Mesenteric fat pad (tissue), 1 donor: ENCODE measurements at places on chromosomes 5 and 9. TPM values are rescaled to one million over a fixed set of nuclear protein-coding genes. Genes with fewer than 3 reads are reported as not detected.

AK6 gene
- total RNA-seq: 44.9 TPM

CATSPER3 gene
- 0.61 TPM for total RNA-seq

SUSD3 gene
- total RNA-seq: 2.0 TPM

ACSL6 gene
- total RNA-seq: 0.35 TPM

HINT1 gene
- total RNA-seq: 148 TPM

INSYN2B gene
- total RNA-seq: 0.84 TPM

GHR gene
- total RNA-seq: 145 TPM

CCDC180 gene
- total RNA-seq: 2.8 TPM

SLC6A18 gene
- total RNA-seq: not detected

IFNB1 gene
- total RNA-seq: not detected

ZDHHC12 gene
- 18.4 TPM for total RNA-seq

FBP1 gene
- total RNA-seq: 14.5 TPM

INSL4 gene
- not detected for total RNA-seq

TAS2R1 gene
- not detected for total RNA-seq

ANKRD31 gene
- 0.13 TPM for total RNA-seq

SPAAR gene
- 25.3 TPM for total RNA-seq

PDE6A gene
- not detected for total RNA-seq

ZNF366 gene
- total RNA-seq: 13.8 TPM

DAB2 gene
- 221 TPM for total RNA-seq

EDIL3 gene
- 3.7 TPM for total RNA-seq

SHOC1 gene
- not detected for total RNA-seq

FGF1 gene
- total RNA-seq: 9.9 TPM

NTRK2 gene
- 14.4 TPM for total RNA-seq

FOXD4L5 gene
- total RNA-seq: not detected

PPP3R2 gene
- total RNA-seq: not detected

PNPLA7 gene
- 32.1 TPM for total RNA-seq

C5orf24 gene
- total RNA-seq: 40.9 TPM

CSNK1A1 gene
- 224 TPM for total RNA-seq

TMEM252 gene
- not detected for total RNA-seq

PCDHB2 gene
- 3.4 TPM for total RNA-seq

MRPL50 gene
- total RNA-seq: 10.1 TPM

FOXI1 gene
- not detected for total RNA-seq

CLPTM1L gene
- total RNA-seq: 112 TPM

MTRR gene
- 52.4 TPM for total RNA-seq

BAAT gene
- not detected for total RNA-seq

CSF1R gene
- total RNA-seq: 58.6 TPM

WNT8A gene
- total RNA-seq: not detected

DCAF12 gene
- total RNA-seq: 32.3 TPM

PARP8 gene
- total RNA-seq: 28.0 TPM

TXNDC8 gene
- not detected for total RNA-seq

ACTBL2 gene
- total RNA-seq: not detected

HRCT1 gene
- total RNA-seq: 5.2 TPM

PGM5 gene
- total RNA-seq: 17.6 TPM

PCDHA9 gene
- total RNA-seq: 0.22 TPM

IGFBPL1 gene
- not detected for total RNA-seq

TERT gene
- not detected for total RNA-seq

C9 gene
- total RNA-seq: not detected

MPDZ gene
- 46.0 TPM for total RNA-seq

PDE8B gene
- total RNA-seq: 37.5 TPM

CLIC3 gene
- total RNA-seq: 1.6 TPM

PTAR1 gene
- total RNA-seq: 51.6 TPM

PAXX gene
- 29.4 TPM for total RNA-seq

CDH18 gene
- total RNA-seq: not detected
